ENCODE measurements at places on chromosomes 1 and 21.

- no peak for DNase-seq
Observed at GRCh38 chr1:205417870-205418635, 3.8 kb downstream of the LEMD1 start.

DNA sequence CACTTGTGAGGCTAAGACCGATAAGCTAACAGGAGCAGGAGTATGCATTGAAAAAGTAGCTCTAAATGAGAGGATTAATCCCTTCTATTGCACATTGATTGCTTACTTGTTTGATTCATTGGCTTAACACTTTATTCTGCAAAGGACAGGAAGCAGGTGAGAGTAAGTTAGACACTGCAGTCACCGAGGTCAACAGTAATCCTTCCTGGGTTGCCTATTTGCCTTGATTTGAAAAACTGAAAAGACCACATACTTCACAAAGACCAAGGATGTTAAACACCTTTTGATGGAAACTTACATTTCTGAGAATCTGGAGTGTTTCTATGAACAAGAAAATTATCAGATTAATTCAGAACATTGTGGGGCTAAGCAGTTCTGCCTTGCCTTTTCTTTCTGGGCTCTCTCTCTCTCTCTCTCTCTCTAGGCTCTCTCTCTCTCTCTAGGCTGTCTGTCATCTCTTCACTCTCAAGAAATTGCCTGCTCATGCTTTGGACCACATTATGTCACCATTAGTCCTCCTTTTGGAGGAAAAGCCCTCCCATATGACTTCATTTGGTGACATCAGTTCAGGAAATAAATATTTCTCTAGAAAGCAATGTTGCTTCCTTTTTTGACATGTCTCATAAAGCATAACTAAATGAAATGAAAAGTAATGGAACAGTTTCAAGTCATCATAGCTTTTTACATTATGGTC lies 103.8 kb downstream of the TNFSF18 start:
- no peak for DNase-seq

- DNase-seq = no peak
Observed at GRCh38 chr1:171455967-171456366, 29.4 kb upstream of the PRRC2C start.

- DNase-seq = no peak
Observed at GRCh38 chr21:41269535-41269934, 47.1 kb upstream of the FAM3B start.

GRCh38 chr1:28058168-28058567 lies 30.2 kb downstream of the EYA3 start:
- no peak for DNase-seq

GRCh38 chr1:54001591-54001990 lies 16.4 kb downstream of the LDLRAD1 start:
- no peak for DNase-seq
